H9 (cell line): ENCODE measurements at places on chromosomes 11 and 22.

DNA sequence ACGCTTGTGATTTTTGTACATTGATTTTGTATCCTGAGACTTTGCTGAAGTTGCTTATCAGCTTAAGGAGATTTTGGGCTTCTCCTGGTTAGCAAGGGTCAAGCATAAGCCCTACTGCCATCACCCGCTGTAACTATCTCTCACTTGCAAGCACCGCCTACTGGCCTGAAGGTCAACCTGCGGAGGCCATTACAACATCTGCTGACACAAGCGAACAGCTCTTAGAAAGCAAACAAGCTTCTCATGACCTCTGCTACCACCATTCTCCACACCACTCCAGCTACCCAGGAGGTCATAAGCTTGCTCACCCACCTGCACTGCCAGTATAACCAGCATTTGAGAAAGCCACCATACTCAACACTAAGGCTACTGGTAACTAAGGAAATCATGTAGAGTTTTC, 288.4 kb upstream of the KIRREL3 start:
- no peak for DNase-seq

DNA sequence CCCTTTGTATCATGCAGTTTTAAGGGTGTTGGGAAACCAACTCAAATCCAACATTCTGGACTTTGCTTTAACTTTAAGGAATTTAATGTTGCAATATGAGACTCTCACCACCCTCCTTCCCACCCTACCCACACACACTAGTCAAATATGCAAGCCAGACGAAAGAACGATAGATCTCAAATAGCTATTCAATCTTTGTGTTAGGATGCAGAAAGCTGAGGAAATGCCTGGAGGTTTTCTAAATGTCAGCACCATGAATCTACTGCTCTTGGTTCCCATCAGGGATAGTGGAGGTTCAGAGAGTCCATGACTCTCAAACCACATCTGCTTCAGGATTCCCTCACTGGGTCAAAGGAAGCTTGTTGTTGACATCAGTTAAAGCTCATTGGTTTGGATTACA, 33.7 kb downstream of the EXPH5 start:
- no peak for DNase-seq

- DNase-seq: no peak
Observed at GRCh38 chr11:45834298-45834756, 12.9 kb upstream of the CRY2 start.

GRCh38 chr22:23749841-23750301, 1.0 kb downstream of the ZNF70 start:
- DNase-seq: no peak

- peak; percentile 85 for DNase-seq
Observed at GRCh38 chr22:29030618-29031226, 30.9 kb downstream of the C22orf31 start.

- peak; percentile 64 for DNase-seq
Observed at GRCh38 chr22:42116848-42117424, 13.7 kb downstream of the CYP2D6 start.

- DNase-seq: no peak
Observed at GRCh38 chr11:41713030-41713429, 253.6 kb upstream of the LRRC4C start.

DNA sequence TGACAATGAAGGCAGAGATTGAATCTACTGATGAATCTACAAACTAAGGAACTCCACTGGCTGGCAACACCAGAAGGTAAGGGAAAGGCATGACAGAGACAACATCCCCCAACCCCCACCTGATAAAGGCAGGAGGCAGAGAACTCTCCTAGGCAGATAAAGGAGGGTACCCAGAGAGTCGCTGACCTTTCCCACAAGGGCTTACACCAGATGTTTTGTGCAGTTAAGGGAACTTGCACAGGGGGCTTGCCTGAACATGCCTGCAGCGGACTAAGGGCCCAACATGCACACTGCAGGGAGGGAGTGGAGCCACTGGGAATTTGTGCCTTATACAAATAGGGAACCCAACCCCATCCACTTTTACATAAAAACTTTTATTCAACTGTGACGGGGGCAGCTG, 1996.9 kb upstream of the RAG2 start:
- DNase-seq: no peak

- no peak for DNase-seq
Observed at GRCh38 chr11:36385121-36385970, 89.3 kb downstream of the PRR5L start.

- DNase-seq: no peak
Observed at GRCh38 chr11:16926883-16927626, 87.2 kb downstream of the PLEKHA7 start.

GRCh38 chr11:1157645-1158591, at the start of gene MUC5AC:
Gene MUC5AC (plus strand): TSS chr11:1157953. CDS start chr11:1158000, 47 bp downstream.
- DNase-seq: peak; percentile 25

- no peak for DNase-seq
Observed at GRCh38 chr11:47253660-47254059, 4.1 kb upstream of the NR1H3 start.

GRCh38 chr11:122229481-122230384, 113.7 kb upstream of the BLID start:
- peak; percentile 68 for DNase-seq

DNA sequence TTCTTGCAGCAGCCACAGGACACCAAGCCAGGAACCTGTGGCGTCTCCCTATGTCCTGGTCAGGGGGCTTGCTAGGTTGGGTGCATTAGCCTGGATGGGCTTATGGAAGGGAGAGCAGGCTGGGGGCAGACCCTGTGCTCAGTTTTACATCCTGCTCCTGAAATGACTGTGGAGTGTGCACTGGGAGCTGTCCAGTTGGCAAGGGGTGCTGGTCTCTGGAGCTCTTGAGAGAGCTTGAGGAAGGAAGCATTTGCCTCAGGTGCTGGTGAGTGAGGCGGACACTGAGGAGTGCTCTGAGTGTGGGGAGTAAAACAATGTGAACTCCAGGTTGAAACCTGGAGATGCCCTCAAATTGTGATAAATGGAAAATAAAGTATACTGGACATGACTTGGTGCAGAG, 3.4 kb downstream of the SCGB1D4 start:
- peak; percentile 51 for DNase-seq

GRCh38 chr11:71311176-71311925, 59.0 kb upstream of the SHANK2 start:
- peak; percentile 10 for DNase-seq

DNA sequence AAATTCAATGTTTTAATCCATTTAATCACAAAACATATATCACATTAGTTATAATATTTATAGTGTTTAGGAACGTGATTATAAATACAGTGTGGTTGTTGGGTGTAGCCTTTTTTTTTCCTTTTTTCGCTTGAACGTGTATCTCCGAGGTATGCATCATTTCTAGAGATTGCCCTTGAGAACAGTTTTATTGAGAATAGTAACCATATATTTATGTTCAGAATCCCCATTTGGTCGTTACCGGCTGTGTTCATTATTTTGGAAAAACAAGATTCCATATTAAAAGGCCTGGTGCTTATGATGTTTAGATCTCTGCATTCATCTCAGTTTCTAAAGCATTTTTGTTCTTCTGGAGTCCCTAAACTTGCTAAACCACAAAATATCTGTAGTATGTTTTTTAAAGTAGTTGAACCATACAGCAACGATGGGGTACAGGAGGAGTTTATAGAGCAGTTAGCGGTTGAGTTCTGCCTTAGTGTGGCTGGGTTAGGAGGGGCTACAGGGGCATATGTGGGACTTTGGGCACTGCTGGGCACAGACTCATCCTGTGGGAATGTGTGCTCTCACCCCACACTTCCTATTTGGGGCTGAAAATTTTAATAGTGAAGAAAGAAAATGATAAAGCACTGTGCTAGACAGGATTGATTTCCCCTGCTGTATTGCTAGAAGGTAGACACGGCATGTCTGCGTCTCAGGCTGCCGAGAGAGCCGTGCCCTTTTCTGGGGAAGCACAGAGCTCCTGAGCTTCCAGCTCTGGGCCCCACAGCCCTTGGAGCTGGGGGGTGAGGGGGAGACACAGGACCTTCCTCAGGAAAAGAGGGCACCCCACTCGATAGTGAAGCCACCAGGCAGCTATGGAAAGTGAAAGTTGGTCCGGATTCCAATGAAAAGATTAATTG, 81.5 kb upstream of the PPARA start:
- DNase-seq: no peak

DNA sequence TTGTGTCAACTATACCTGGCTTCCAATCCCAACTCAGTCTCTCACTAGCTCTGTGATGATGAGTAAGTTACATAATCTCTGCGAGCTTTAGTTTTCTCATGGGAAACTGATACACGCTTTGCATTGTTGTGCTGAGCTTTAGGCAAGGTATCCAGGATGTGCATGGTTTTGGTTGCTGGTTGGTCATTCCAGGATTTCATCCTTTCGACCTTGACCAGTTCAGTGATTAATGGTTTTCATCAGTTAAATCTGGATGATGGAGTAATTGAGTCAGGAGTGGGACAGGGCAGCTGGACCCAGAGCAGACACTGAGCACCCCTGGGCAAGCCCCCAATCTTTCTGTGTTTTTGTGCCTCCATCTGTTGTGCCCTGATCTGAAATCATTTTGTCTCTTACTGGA, 417.3 kb upstream of the CADM1 start:
- no peak for DNase-seq
